Upper lobe of right lung (tissue), 1 donor: ENCODE measurements at places on chromosomes 5 and 9. TPM values are rescaled to one million over a fixed set of nuclear protein-coding genes. Genes with fewer than 3 reads are reported as not detected.

- DNase-seq, result no peak
Observed at GRCh38 chr9:133278161-133279114, 3.4 kb upstream of the ABO start.

- no peak for DNase-seq
Observed at GRCh38 chr5:98771382-98772109, 1.9 kb upstream of the RGMB start.

DNA sequence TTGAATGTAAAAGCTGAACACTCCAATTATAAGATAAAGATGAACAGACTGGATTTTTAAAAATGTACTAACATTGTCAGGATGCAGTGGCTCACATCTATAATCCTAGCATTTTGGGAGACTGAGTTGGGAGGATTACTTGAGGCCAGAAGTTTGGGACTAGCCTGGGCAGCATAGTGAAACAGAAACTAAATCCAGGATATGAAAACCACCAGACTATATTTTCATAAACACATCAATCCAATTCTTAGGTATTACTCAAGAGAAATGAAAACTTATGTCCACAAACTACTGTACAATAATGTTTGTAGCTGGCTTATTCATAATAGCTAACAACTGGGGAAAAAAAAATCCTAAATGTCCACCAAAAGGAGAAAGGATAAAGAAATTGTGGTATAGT, 26.8 kb upstream of the NAA35 start:
- no peak for DNase-seq

GRCh38 chr5:36202521-36202961, 39.2 kb downstream of the NADK2 start:
- no peak for DNase-seq

GRCh38 chr5:12013351-12013750, 109.1 kb upstream of the CTNND2 start:
- DNase-seq, result no peak

Gene ZDHHC11
- 12.6 TPM for total RNA-seq
